NCI-H2171 treated with DMSO at 0.1 percent for 48 hours (cell line): ENCODE measurements at places on chromosomes 4 and X.
A peak's percentile ranks its signal among the peaks of the same experiment; 100 is the strongest.

- DNase-seq, result no peak
Measured at GRCh38 chrX:154539077-154539476, 7.6 kb downstream of the G6PD start.

GRCh38 chr4:76984788-76985211, 35.2 kb downstream of the SEPTIN11 start:
- DNase-seq, result no peak

- no peak for DNase-seq
Measured at GRCh38 chr4:84631573-84631972, 48.6 kb downstream of the CDS1 start.

- DNase-seq, result no peak
Measured at GRCh38 chr4:126533146-126533805, 1099.5 kb upstream of the INTU start.

- no peak for DNase-seq
Measured at GRCh38 chr4:31086756-31087330, 366.7 kb downstream of the PCDH7 start.

DNA sequence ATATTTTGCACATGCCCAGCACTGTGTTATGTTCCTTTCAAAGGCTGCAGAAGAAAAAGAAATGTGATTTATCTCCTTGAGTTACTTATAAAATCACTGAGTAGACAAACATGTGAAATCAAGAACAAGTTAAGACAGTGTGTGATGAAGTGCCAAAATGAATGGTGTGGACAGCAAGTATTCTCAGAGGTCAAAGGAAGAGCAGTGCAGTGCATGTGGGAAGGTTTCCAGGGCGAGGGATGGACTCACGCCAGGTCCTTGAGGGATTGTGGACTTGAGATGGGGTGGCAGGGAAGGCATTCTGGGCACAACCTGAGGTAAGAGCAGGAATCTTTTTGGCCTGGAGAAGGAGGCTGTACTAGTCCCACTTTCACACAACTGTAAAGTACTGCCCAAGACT, 115.5 kb downstream of the FNIP2 start:
- no peak for DNase-seq

- DNase-seq, result no peak
Measured at GRCh38 chr4:125306533-125306932, 8.2 kb upstream of the FAT4 start.

- no peak for DNase-seq
Measured at GRCh38 chr4:181870326-181870725, 372.9 kb upstream of the TENM3 start.

- DNase-seq, result peak; percentile 28
Measured at GRCh38 chrX:149527705-149528104, 13.1 kb upstream of the EOLA1 start.
